ENCODE measurements at places on chromosomes 4 and X. TPM values are rescaled to one million over a fixed set of nuclear protein-coding genes. Genes with fewer than 3 reads are reported as not detected.

Gene KIAA1210
- total RNA-seq, result not detected

Gene MAGEA9B
- total RNA-seq, result not detected

Gene GRIA2
- total RNA-seq, result not detected

Gene CITED1
- not detected for total RNA-seq

Gene FRMPD4
- not detected for total RNA-seq

Gene WWC2
- 8.1 TPM for total RNA-seq

Gene MPP1
- 18.9 TPM for total RNA-seq

Gene ENAM
- total RNA-seq, result not detected

Gene CSN1S1
- not detected for total RNA-seq

Gene P2RY4
- total RNA-seq, result not detected

Gene PALLD
- total RNA-seq, result 99.7 TPM

Gene SSX3
- not detected for total RNA-seq

Gene LGI2
- 0.57 TPM for total RNA-seq

Gene GNRHR
- total RNA-seq, result 0.19 TPM

Gene LEF1
- 8.9 TPM for total RNA-seq

Gene PNMA6F
- total RNA-seq, result not detected

Gene CCDC120
- 11.7 TPM for total RNA-seq

Gene KCNE5
- total RNA-seq, result 0.38 TPM

Gene CT83
- total RNA-seq, result not detected

Gene MAGEE1
- 0.44 TPM for total RNA-seq

Gene GPR143
- 1.4 TPM for total RNA-seq

Gene PI4K2B
- 11.7 TPM for total RNA-seq

Gene FGF2
- total RNA-seq, result 0.53 TPM

Gene IL15
- 5.9 TPM for total RNA-seq

Gene RRH
- total RNA-seq, result not detected

Gene SLC38A5
- total RNA-seq, result 25.4 TPM

Gene RP2
- 21.9 TPM for total RNA-seq

Gene CXCL6
- not detected for total RNA-seq

Gene MYOZ2
- not detected for total RNA-seq

Gene PLP1
- total RNA-seq, result 6.2 TPM

Gene DNAAF6
- total RNA-seq, result not detected

Gene NXF2
- total RNA-seq, result not detected

Gene SLC6A14
- 34.8 TPM for total RNA-seq

Gene PSAPL1
- total RNA-seq, result not detected

Gene FAM13A
- total RNA-seq, result 6.1 TPM

Gene MAGED4B
- total RNA-seq, result 3.6 TPM

Gene CXCR3
- not detected for total RNA-seq

Gene SCML2
- 1.5 TPM for total RNA-seq

Gene RTL9
- total RNA-seq, result not detected

Gene TECRL
- total RNA-seq, result not detected

Gene GAGE12E
- not detected for total RNA-seq

Gene UGT2B11
- not detected for total RNA-seq

Gene LNX1
- 41.0 TPM for total RNA-seq

Gene COQ2
- total RNA-seq, result 11.8 TPM

Gene MUC7
- total RNA-seq, result not detected

Gene PNCK
- total RNA-seq, result 0.82 TPM

Gene TRMT10A
- total RNA-seq, result 12.2 TPM

Gene MGAT4D
- not detected for total RNA-seq

Gene LRAT
- total RNA-seq, result 0.88 TPM

Gene STPG2
- 0.31 TPM for total RNA-seq

Gene RAI2
- total RNA-seq, result 0.38 TPM

Gene CT55
- not detected for total RNA-seq

Gene GLRA3
- total RNA-seq, result not detected

Gene NPY5R
- not detected for total RNA-seq

Gene VCX
- not detected for total RNA-seq

Gene CRMP1
- total RNA-seq, result 5.0 TPM

Gene FAT4
- 18.5 TPM for total RNA-seq

Gene ITM2A
- total RNA-seq, result 5.8 TPM
